Neural crest cell (in vitro differentiated cells): ENCODE measurements at places on chromosomes 1 and 21.

DNA sequence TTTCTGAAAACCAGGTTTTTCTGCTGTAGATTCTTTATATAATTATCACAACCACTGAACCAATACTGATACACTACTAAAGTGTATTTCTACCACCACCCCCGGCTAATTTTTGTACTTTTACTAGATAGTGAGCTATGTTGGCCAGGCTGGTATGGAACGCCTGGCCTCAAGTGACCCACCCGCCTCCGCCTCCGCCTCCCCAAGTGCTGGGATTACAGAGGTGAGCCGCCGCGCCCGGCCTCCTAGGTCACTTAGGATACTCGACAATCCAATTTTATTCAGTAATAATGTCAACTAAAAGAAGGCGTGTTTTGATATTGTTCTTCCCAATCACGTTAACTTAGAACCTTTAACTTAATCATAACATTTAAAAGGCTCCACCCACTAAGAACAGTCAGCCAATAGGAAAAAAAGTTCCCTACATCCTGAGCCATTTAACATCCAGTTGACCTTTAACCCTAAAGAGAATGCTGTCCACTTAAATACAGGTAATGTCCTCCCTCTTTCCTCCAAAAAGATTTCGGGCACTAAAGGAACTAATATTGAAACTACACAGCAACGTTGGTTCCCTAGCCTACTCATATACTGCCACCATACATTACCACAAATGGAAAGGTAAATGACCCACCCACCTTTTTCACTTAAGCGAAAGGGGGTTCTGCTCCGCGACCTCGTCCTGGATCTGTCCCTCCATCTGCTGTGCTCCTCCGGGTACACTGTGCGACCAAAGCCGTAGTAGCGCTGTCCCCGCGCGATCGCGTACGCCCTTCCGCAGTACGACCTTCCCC, 1.2 kb downstream of the RSRP1 start:
- peaks cover 13% of the 10 kb centered on the region for H3K36me3 ChIP-seq
- H3K27me3 ChIP-seq = peaks cover 3% of the 10 kb centered on the region
- DNase-seq = no peak
- H3K4me1 ChIP-seq = peaks cover 37% of the 10 kb centered on the region
- peak overlapping the region; percentile 99 for H3K4me3 ChIP-seq
- H3K27ac ChIP-seq = peak overlapping the region; percentile 96

- H3K27ac ChIP-seq = no peak overlapping the region
- no peak overlapping the region for H3K4me3 ChIP-seq
- DNase-seq = no peak
- H3K27me3 ChIP-seq = peaks cover 18% of the 10 kb centered on the region
Measured at GRCh38 chr1:48115835-48116234, 106.7 kb upstream of the SLC5A9 start.

- H3K27ac ChIP-seq = no peak overlapping the region
- no peak overlapping the region for H3K4me3 ChIP-seq
- no peaks in the 10 kb centered on the region for H3K4me1 ChIP-seq
Measured at GRCh38 chr1:73044241-73045036, 762.1 kb upstream of the NEGR1 start.

GRCh38 chr1:59005491-59006288, 221.8 kb upstream of the JUN start:
- no peak overlapping the region for H3K27ac ChIP-seq
- no peak for DNase-seq
- no peaks in the 10 kb centered on the region for H3K36me3 ChIP-seq
- H3K4me1 ChIP-seq = peaks cover 5% of the 10 kb centered on the region
- no peaks in the 10 kb centered on the region for H3K27me3 ChIP-seq

DNA sequence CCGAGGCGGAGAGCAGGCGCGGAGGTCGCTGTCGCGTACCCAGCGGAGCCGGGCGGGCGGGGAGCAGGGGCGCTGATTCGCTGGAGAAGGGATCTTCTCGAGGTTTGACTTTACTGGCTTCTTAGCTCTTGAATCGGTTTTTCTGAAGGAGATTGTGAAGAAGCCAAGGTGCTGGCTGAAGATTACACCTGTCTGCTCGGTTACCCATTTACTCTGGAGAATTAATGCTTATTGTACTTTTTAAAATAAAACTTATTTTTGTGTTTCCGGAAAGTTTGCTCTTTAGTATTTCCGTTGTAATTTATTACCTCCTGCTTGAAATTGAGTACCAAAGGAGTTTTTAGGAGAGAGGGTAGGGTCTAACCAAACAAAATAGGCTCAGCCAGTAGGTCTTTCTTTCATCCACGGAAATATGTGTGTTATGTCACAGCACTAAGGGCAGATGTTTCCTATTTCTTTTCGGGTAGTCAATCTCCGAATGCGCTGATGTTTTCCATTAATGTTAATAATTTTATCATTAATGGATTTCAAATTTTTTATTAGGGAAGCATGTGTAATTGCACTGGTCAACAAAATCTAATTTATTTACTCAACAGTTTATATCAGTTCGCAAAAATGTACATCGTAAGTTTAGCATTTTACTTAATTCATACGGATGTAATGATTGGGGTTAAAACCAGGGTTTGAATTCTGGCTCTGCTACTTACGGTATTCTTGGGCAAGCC, 510 bp upstream of the GNG5 start:
- peaks cover 20% of the 10 kb centered on the region for H3K36me3 ChIP-seq
- DNase-seq = no peak

DNA sequence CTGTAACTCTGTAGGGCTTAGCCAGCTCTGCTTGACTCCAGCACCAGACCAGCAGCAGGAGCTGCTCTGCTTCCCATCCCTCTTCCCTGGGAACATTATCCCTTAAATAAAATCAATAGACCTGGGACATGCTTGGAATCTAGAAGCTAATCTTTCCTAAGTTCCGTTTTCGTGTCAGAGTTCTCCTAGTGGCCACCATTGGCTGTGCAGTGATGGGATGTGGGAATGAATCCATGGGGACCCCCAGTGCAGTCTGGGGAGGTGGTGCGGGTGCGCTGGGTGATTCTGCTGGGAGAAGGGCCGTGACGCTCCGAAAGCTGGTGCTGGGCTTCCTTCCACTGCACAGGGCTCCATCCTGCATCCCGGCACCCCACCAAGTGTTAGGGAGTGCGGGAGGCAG, 202.7 kb downstream of the CAMTA1 start:
- DNase-seq = no peak
- H3K27me3 ChIP-seq = peaks cover 2% of the 10 kb centered on the region

DNA sequence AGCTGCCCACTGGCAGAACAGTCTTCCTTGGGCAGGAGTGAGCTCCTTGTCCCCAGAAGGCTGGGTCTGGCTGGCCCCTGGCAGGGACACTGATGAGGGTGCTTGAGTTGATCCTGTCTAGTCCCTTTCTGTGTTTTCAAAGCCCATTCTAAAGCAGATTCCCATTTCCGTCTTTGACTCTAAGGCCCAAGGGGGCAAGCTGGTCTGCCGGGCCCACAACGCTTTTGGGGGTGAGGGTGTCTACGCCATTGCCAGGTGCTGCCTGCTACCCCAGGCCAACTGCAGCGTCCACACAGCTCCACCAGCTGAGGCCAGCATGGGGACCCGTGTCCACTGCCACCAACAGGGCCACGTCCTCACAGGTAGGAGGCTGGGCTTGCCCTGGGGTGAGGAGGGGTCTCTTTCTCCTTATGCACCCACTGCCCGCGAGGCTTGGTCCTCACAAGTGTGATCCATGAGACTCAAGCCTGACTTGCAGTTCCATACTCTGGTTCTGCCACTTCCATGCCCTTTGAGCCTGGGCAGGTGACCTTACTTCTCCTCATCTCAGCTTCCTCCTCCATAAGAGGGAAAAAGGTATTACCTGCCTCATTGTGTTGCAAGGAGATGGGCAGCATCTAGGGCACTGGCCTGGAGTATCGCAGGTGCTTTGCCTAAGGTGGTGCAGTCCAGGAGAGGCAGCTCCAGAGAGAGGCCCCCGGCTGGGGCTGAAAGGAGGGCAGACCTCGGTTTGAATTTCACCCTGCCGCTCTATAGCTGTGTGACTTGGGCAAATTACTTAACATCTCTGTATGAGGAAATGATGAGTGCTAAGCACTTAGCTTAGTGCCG, 20.2 kb downstream of the PCSK9 start:
- no peak overlapping the region for H3K4me3 ChIP-seq
- H3K36me3 ChIP-seq = no peaks in the 10 kb centered on the region
- DNase-seq = no peak

- H3K27ac ChIP-seq = no peak overlapping the region
- H3K4me1 ChIP-seq = peaks cover 15% of the 10 kb centered on the region
- no peaks in the 10 kb centered on the region for H3K36me3 ChIP-seq
- H3K27me3 ChIP-seq = peaks cover 16% of the 10 kb centered on the region
Measured at GRCh38 chr21:43274022-43274945, 105.5 kb downstream of the CRYAA start.

DNA sequence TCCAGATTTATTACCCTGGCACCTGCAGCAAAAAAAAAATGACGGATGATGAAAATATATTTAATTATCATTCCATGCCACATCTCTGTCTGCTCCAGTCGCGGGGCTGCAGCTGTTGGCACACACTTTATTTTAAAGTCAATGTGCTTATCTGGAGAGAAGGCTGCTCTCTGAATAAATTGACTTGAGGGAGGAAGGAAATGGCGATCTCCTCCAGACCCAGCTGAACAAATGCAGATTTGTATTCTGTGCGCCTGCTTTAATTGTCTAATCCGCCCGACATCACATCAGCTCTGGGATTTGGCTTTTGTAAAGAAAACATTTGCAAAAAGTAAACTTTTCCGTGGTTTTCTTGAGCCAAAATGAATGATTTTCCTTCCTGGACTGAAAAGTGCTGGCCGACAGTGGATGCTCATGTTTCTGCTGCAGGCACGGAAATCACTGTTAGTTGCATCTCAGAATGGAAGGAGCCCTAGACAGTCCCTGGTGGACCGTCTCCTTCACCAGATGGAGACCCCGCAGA, 150.2 kb downstream of the CAMTA1 start:
- no peak overlapping the region for H3K4me3 ChIP-seq
- no peaks in the 10 kb centered on the region for H3K36me3 ChIP-seq
- DNase-seq = no peak
- no peak overlapping the region for H3K27ac ChIP-seq
- no peaks in the 10 kb centered on the region for H3K4me1 ChIP-seq
- H3K27me3 ChIP-seq = peaks cover 7% of the 10 kb centered on the region

DNA sequence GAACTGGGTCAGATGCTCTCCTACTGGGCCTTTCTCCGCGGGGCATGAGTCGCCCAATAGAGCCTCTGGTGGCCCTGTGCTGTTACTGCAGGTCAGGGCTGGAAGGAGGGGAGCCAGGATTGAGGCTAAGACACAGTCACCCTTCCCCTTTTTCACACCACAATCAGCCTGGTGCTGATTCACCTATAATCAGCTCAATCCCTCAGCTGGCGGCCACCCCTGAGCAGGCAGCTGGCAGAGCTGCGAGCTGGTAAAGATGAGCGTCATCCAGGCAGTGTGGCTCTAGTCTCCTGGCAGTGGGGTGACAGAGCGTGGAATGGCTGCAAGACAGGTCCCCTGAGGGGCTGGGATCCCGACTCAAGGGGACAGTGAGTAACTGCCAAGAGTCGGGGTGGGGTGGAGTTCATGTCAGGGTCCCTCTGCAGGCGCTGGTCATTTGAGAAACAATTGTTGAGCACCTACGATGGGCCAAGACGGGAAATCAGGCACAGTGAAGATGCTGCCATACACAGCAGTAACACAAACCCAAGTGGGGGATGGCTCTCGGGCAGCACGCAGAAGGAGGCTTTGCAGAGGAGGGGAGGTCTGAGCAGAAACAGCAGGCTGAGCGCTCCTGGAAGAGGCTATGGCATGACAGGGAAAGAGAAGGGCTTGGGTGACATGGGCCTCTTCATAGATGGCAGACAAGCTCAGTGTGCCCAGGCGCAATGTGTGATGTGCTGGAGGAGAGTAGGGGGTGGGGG, 21.8 kb downstream of the ATF3 start:
- H3K27me3 ChIP-seq = peaks cover 4% of the 10 kb centered on the region
- peak; percentile 42 for DNase-seq
- no peak overlapping the region for H3K4me3 ChIP-seq
- H3K4me1 ChIP-seq = no peaks in the 10 kb centered on the region

DNA sequence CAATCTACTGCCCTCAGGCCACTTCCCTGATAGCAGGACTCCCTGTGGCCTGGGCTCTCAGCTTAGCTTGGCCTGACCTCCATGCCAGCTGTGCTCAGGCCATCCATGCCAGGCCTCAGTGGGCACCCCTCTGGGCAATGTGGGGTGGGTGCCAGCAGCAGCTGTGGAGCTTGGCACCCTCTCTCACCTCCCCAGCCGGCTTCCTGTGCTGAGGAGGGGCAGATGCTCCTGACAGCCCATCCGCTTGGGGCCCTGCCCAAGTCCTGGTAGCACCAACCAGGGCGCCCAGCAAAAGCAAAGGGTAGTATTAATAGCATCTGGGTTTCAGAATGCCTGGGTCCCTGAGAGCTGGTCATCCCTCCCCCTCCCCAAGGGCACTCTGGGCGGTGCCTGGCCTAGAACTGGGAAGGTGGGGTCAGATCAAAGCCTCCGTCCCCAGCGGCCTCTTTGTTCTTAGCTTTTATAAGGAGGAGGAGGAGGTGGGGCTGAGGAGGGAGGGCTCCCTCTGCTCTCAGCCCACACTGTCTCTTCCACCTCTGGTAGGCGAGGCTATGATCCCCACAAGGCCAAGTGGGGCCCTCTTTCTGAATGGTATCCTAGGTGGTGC, 6.1 kb downstream of the EFNA4 start:
- H3K4me1 ChIP-seq = peaks cover 28% of the 10 kb centered on the region
- no peak overlapping the region for H3K27ac ChIP-seq
- no peaks in the 10 kb centered on the region for H3K36me3 ChIP-seq
- no peak for DNase-seq
- H3K4me3 ChIP-seq = no peak overlapping the region
- H3K27me3 ChIP-seq = peaks cover 21% of the 10 kb centered on the region

- no peaks in the 10 kb centered on the region for H3K4me1 ChIP-seq
- no peak overlapping the region for H3K27ac ChIP-seq
- no peak for DNase-seq
- peaks cover 4% of the 10 kb centered on the region for H3K36me3 ChIP-seq
- no peak overlapping the region for H3K4me3 ChIP-seq
Measured at GRCh38 chr1:111776391-111776790, 20.7 kb downstream of the DDX20 start.

GRCh38 chr1:10651389-10651766, 145.1 kb downstream of the CASZ1 start:
- no peak overlapping the region for H3K27ac ChIP-seq
- peak; percentile 38 for DNase-seq
- H3K36me3 ChIP-seq = no peaks in the 10 kb centered on the region
- no peak overlapping the region for H3K4me3 ChIP-seq

DNA sequence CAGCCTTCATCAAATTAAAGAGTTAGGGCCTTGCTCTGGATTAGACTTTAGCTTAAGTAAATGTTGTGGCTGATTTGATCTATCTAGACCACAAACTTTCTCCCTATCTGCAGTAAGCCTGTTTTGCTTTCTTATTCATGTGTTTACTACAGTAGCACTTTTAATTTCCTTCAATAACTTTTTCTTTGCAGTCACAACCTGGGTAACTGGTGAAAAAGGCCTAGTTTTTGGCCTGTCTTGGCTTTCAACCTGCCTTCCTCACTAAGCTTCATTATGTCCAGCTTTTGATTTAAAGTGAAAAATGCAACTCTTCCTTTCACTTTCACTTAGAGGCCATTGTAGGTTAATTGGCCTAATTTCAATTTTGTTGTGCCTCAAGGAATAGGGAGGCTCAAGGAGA, 12.5 kb upstream of the LPGAT1 start:
- no peak overlapping the region for H3K4me3 ChIP-seq
- no peaks in the 10 kb centered on the region for H3K4me1 ChIP-seq
- no peak overlapping the region for H3K27ac ChIP-seq
- no peak for DNase-seq
- no peaks in the 10 kb centered on the region for H3K36me3 ChIP-seq
- peaks cover 3% of the 10 kb centered on the region for H3K27me3 ChIP-seq

- H3K36me3 ChIP-seq = no peaks in the 10 kb centered on the region
- peaks cover 17% of the 10 kb centered on the region for H3K4me1 ChIP-seq
Measured at GRCh38 chr21:42469272-42469671, 26.8 kb downstream of the RSPH1 start.
